Cardiac fibroblast (primary cell): ENCODE measurements at places on chromosomes 4 and X.
A peak's percentile ranks its signal among the peaks of the same experiment; 100 is the strongest.

GRCh38 chr4:149999485-150000074 is 78.7 kb upstream of the DCLK2 start:
- DNase-seq, result peak; percentile 88

DNA sequence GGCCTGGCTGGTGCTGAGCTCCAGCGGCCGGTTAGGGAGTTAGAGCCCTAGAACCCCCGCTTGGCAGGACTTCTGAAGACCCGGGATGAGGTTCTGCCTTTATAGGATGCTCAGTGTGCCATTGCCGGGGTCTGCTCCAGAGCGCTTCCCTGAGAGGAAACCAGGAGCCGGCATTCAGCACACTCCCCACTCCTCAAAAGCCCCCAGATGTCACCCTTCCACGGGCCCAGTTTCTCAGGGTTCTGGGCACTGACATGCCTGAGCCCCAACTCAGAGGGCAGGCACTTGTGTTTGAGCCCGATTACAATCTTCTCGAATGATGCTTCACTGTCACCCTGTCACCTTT is 6.5 kb downstream of the NKX3-2 start:
- no peak for DNase-seq

DNA sequence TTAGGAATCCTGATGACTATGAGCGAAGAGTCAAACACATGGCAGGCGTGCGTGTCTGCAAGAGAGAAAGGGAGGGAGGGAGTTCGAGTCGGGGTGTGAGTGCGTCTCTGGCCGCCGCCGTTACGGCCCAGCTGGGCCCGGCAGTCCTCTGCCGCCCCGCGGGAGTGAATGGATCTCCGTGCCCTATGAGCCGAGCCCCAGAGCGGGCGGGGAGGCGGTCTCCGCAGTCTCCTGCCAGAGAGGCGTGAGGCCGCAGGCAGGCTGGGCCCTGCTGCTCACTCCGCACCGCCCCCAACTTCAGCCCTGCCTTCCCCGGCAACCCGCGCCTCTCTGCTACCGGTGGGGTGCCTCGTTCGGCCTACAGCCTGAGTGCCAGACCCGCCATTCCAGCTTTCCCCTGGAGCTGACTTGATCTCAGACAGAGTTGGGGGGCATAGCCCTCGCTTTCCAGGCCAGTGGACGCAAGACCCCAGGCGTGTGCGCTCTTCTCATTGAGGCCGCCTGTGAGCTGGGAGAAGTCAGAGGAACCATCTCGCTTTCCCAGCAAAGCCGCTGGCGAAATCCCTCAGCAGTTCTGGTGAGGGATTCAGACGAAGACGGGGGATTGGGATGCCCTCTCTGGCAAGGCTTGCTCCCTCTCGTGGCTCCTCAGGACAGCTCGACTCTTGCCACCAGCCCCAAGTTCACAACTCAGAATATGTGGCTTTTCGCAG is 1.4 kb downstream of the SLC16A2 start:
- DNase-seq, result peak; percentile 71

DNA sequence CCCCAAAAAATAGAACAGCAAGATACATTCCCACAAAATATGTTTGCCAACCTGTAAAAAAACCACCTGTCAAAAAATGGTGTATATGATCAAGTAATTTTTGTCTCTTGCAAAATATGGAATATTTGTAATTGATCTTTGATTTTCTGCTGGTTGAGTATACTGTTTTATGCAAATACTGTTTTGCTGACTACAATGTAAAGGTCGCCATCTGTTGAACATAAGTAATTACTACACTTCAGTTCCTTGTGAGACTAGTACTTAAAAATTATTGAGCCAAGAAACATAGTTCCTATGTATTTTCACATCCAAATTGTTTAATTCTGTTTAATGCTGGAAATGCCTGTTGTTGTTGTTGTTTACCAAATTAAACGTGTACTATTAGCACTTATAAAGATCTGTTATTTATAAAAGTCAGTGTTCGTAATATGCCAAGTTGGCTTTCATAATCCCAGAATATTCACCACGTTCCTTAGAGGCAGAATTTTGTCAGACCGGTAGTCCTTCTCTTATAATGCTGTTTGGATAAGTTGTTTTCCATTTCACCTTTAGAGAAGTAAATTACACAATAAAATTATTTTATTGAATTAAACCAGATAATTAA is 144.2 kb downstream of the PDLIM5 start:
- DNase-seq, result peak; percentile 79

DNA sequence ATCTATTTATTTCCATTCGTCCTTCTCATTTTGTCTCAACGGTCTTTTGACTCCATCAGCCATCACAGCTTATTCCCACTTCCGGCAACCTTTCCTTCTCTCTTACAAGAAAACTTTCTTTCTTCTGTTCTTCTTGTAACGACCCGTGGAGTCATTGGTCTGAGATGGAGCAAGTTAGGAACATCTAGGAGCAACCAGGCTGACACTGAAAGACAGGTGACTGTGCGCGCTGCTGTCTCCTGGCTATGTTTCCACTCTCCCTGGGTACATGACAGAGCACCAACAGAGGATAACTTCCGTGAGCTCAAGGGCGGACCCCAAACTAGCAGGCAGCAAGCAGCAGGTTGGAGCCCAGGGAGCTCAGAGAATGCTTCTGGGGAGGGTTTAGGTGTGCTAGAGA is 2.5 kb downstream of the FGF5 start:
- no peak for DNase-seq

DNA sequence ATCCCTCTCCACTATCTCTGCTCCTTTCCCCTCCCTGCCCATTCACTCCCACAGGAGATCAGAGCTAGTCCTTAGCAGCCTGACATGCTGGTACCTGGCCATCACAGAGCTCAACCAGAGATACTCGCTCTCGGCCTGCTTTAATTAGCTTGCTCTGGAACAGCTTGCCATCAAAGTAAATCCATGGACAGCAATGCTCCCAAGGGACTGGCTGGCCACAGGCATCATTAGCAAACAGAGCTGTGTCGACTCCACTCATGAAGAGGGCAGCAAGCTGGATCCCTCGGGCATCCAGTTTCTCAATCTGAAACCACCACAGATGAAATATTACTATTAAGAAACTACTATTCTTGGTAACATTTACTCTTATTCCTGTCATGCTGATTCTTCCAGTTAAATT is 43.4 kb upstream of the PHF8 start:
- no peak for DNase-seq
